ENCODE measurements at places on chromosomes 12 and 14.

DNA sequence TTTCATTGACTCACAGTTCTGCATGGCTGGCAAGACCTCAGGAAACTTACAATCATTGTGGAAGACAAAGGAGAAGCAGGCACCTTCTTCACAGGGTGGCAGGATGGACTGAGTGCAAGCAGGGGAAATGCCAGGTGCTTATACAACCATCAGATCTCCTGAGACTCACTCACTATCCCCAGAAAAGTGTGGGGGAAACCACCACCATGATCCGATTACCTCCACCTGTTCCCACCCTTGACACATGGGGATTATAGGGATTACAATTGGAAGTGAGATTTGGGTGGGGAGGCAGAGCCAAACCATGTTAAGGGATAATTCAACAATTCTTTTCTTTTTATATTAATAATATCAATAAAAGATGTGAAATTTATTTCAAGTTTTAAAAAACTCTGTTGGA, 34.1 kb downstream of the CNTN1 start:
- no peak for DNase-seq

GRCh38 chr12:45483571-45483970, 245.9 kb upstream of the ARID2 start:
- DNase-seq = no peak

DNA sequence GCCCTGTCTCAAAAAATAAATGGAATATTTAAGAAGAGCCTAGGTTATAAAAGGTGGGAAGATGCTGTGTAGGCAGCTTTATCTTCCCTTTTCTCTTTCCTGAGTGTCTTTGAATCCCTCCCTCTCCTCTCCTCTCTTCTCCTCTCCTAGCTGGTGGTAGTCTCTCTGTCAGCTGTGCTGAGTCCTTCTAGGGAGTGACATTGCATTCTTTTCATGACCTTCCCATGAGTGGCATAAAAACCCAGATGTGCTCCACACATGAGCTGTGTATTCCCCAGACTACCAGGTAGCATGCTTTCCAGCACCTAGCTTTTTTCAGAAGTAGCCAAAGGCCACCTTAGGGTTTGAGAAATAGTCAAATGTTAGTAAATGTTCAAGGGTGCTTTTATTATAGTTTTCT, 23.6 kb downstream of the SAMD4A start:
- DNase-seq = no peak

DNA sequence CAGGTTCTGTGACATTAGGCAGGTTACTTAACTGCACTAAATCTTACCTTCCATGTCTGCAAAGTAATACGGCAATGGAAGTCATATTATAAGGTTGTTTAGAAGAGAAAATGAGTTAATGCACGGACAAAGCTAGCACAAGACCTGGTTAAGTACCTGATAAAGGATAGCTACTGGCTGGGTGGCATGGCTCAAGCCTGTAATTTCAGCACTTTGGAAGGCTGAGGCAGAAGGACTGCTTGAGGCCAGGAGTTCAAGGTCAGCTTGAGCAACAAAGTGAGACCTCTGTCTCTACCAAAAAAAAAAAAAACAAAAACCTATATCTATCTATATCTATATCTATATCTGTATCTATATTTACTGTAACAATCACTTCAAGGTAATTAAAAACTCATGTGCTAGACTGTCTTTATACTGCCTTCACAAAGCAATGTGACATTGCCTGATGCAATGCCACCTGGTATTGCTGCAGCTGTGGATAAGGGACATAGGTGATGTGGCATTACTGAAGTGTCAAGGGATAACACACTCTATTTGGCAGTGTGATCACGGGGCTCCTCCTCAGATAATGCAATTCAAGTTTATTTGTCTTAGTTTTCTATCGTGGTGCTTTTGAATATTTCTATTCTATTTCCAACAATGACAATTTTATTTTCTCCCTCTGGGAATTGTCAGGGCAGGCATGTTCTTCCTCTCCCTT, 107.1 kb downstream of the PAX9 start:
- no peak for DNase-seq

- no peak for DNase-seq
Measured at GRCh38 chr14:32478050-32478449, 149.0 kb downstream of the AKAP6 start.

- no peak for DNase-seq
Measured at GRCh38 chr14:52029881-52030280, 39.0 kb downstream of the NID2 start.

- DNase-seq = no peak
Measured at GRCh38 chr12:44655846-44656245, 220.3 kb downstream of the NELL2 start.

- no peak for DNase-seq
Measured at GRCh38 chr14:53793790-53794505, 162.7 kb downstream of the BMP4 start.

GRCh38 chr14:81331229-81332021, 68.7 kb downstream of the STON2 start:
- DNase-seq = no peak

DNA sequence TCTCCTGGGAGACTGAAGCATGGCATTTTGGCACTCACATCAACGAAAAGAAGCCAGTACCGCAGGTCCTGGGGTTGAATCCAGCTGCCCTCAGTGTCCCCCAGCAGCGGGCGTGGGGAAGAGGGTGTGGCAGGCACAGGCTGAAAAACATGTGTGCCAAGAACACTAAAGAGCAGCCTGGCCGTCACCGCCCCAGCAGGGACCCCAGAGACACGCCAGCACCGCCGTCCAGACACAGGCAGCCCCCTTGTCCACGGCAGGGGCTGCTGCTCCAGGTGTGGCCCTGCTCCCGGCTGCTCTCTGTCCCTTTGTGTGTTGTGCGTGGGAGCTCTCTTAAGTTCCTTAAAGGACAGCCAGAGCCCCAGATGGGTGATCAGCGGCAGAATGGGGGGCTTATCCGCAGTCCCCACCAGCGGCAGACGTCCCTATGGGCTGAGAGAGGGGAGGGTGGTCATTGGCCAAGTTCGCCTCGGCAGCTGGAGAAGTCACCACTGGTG, 556 bp downstream of the PHETA1 start:
- DNase-seq = no peak

GRCh38 chr12:65916991-65917695, 92.9 kb downstream of the HMGA2 start:
- DNase-seq = no peak

- DNase-seq = no peak
Measured at GRCh38 chr12:132450418-132451171, 39.4 kb upstream of the FBRSL1 start.

GRCh38 chr14:29380826-29381225, 546.8 kb downstream of the PRKD1 start:
- DNase-seq = no peak

DNA sequence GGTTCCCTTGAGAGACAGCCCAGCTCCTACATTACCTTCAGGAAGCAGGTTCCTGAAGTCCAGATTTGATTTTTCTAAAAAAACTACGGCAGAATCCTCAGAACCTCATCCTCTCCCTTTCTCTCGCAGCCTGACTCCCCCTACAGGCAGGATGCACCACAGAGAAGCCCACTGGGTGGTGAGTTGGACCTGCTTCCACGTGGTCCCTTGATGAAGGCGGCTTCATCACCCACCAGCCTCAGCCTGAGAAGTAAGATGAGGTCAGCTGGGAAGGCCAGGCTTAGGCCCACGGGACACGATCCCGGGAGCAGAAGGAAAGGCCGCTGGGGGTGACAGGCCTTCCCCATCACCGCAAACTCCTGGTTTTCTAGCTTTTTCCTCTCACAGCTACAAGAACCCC, 83.0 kb downstream of the ACTN1 start:
- no peak for DNase-seq

DNA sequence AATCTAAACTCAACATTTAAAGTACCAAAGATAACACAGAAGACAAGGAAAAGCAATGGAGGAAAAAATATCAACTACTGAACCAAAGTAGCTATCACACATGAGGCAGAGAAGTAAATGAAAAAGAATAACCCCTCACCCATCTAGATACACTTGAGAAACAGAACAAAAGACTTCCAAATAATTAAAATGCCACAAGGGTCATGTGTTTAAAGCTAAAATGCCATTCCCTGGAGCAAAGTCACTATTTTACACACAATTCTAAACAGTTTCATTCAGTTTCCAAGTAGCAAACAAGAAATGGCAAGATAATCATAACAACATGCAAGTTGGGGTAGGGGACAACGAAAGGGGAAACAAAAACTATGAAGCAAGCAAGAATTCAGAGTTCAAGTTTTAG, 12.0 kb downstream of the OSBPL8 start:
- no peak for DNase-seq

- DNase-seq = no peak
Measured at GRCh38 chr14:104929268-104930230, 4.9 kb downstream of the PLD4 start.

DNA sequence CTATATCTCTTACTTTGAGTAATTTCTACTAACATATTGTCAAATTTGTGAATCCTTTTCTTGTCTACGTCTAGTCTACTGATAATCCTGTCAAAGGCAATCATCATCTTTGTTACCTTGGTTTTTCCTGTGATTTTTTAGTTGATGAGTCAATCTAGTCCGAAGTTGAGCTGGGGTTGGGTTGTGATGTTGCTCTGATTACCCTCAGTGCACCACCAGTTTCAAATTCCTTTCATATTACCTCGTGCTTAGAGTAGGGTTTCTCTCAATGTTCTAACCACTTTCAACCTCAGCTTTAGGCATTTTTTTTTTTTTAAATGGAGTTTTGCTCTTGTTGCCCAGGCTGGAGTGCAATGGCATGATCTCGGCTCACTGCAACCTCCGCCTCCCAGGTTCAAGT, 186.8 kb downstream of the BTG1 start:
- no peak for DNase-seq

DNA sequence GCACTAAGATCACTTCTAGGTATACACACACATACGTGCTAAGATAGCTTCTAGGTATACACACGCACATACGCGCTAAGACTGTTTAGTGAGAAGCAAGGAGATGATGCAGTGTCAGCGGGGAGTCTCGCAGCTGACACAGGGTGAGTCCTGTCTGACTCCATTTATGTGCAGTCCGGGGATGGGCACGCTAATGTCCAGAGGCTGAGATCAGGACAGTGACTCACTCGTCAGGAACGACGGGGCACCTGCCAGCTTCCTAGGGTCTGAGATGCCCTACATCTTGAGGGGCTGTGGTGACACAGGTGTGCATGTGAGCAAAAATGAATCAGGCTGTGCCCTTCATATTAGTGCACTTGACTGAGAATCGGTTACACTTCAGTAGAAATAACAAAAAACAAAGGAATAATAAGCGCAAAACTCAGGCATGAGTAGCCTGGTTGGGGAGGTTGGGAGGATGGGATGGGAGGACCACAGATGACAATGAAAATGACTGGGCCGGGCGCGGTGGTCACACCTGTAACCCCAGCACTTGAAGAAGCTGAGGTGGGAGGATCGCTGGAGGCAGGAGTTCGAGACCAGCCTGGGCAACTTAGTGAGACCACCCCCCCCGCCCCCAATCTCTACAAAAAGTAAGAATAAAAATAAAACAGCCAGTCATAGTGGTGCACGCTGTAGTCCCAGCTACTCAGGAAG, 29.1 kb upstream of the ULK1 start:
- no peak for DNase-seq

GRCh38 chr12:107130830-107131611, 37.7 kb upstream of the CRY1 start:
- no peak for DNase-seq

- DNase-seq = no peak
Measured at GRCh38 chr12:11765817-11766794, 116.6 kb downstream of the ETV6 start.

GRCh38 chr12:67742461-67742860, 93.9 kb downstream of the DYRK2 start:
- DNase-seq = no peak

DNA sequence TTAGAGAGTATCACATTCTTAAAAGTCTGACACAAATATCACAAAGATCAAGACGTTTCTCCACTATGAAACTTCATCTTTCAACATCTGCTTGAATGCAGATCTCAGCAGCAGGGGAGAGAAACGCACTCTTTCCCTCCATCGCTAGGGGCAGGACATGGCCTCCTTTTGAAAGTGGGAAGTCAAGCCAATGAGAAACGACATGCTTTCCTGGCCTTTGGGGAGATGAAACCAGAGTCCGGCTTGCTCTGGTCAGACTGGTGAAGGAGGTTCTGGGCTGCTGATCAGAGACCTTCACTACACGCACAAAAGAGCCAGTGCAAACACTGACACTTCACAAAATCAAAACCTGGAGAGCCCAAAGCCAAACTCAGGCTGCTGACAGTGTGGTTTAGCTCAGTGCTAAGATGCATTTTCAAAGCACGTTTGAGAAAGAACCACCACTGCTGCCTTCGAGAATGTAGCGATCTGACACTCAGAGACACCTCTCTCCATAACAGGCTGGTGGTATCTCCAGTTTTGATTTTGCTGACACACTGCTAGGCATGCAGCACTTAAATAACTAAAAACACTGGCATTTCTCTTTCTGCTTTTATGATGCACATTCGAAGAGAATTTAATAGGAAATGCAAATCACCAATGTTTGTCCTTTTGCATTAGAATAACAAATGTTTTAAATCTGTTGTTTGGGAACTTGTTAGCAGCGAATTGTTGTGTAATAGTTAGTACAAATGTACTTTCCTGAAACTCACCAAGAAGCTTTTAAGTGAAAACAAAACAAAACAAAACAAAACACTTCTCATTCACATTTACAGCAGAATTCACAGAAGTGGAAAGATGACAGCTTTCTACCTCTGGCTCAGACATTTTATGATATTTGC, 93.9 kb upstream of the OVCH1 start:
- DNase-seq = no peak

DNA sequence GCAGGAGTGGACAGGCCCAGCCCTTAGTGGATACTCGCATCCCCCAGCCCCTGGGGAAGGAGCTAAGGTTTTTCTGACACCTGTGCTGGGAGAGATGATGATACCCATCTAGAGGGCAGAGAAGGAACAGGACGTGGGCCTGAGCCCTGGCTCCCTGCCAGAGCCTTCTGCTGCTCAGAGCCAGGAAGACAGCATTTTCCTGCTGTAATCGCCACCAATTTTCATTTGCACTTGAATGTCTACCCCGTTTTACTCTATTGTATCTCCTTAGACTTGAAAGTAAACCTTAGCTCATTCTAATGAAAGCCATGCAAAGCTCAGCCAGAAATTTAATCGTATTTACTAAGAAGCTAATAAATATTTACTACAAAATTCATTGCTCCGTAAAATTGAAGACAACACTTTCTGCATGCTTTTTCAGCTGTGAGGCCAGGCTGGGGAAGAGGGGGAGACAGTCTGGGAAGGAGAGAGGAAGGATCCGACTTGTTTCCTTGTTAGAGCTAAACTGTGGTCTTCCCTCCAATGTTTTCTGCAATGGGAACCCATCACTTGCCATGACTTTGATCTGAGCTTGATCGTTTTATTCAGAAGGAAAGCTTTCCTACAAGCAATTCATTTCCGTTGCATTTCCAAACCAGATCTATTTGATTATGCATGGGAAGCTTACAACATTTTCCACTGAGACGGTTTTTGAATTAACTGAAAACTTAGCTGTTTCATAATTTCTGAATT, 17.6 kb upstream of the TRAF3 start:
- DNase-seq = no peak

GRCh38 chr12:53738406-53739213, 11.4 kb upstream of the CALCOCO1 start:
- peak; percentile 15 for DNase-seq

DNA sequence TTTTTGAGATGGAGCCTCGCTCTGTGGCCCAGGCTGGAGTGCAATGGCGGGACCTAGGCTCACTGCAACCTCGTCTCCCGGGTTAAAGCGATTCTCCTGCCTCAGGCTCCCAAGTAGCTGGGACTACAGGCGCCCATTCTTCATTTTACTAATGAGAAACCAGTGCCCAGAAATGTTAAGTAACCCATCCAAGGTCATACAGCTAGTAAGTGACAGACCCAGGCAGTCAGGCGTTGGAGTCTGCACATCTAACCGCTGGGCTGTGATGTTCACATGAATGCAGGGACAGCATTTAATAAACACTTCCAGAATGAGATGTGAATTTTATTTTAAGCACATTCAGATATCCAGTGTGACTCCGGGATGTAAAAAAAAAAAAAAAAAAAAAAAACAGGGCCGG, 1.3 kb upstream of the TRIP11 start:
- DNase-seq = no peak

Data from stimulated activated CD8-positive, alpha-beta memory T cell treated with anti-CD3 and anti-CD28 coated beads, Interleukin-12 subunit alpha, Interleukin-12 subunit beta, amount 100 ng/mL, for 1 hour (primary cell).